ENCODE measurements at places on chromosomes 12 and 14. TPM values are rescaled to one million over a fixed set of nuclear protein-coding genes. Genes with fewer than 3 reads are reported as not detected.
A peak's percentile ranks its signal among the peaks of the same experiment; 100 is the strongest.

- DNase-seq, result no peak
Observed at GRCh38 chr12:11446372-11446771, 51.0 kb upstream of the PRB2 start.

Gene PLEK2
- total RNA-seq, result 0.39 TPM

DNA sequence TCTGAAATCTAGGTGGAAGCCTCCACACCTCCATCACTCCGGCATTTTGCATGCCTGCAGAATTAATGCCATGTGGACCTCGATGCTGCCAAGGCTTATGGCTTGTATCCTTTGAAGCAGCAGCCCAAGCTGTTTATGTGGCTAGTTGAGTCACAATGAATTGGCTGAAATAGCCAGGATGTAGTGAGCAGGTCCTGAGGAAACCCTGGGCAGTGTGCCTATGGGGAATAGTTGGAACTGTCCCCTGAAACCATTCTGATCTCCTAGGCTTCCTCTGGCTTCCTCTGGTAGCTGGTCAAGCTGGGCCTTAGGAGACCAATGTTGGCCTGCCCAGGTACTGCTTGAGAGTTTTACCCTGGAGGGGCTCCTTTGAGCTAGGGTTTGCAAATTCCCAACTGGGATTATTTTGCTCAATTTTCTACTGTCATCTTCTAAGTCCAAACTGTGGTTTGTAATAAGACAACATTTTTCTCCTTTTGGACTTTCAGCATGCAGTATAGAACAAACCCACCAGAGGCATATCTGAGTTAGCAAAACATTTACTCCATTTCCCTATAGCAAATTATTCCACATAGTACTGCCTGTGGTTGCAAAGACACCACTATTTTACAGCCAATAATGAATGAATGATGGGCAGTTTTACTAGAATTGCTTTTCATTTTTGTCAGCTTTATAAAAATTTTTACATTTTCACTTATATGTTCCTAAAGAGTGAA lies 85.1 kb upstream of the AMIGO2 start:
- DNase-seq, result no peak

- no peak for DNase-seq
Observed at GRCh38 chr14:55340482-55340881, 69.3 kb downstream of the FBXO34 start.

DNA sequence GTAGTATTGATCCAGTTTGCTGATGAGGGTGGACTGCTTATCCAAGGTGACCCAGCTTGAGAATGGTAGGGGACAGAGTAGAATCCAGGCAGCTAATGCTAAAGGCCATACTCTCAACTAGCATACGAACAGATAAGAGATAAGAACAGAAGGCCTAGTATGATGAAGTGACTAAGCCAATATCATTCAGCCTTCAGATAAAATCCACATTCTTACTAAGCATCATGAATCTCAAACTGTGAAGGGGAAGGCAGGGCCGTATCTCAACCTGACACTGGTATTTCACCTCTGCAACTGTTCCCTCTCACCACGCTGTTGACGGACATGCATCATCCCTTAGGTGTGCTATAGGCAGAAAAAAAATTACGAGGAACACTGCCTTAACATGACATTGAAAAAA lies 8.1 kb upstream of the CKAP4 start:
- DNase-seq, result no peak

- DNase-seq, result peak; percentile 98
Observed at GRCh38 chr12:49069507-49070346, at the start of gene RHEBL1. RHEBL1 (minus strand) TSS chr12:49069979; CDS start chr12:49069785, 194 bp downstream.

GRCh38 chr14:45258073-45258472 lies 5.1 kb upstream of the MIS18BP1 start:
- DNase-seq, result no peak

DNA sequence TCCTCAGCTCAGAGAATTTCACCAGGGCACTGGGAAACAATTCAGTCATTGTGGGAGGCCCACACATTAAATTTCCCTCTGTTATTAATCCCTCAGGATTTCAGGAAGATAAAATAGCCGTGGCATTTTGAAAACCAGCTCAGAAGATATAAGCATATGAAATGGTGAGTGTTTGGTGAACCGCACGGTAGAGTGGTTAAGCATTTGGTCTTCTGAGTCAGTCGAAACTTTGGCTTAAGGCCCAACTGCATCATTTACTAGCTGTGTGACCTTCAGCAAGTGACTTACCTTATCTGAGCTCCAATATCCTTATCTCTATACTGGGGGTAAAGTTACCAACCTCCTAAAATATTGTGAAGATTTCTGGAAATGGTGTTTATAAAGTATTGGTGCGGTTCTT lies 5.2 kb upstream of the VRK1 start:
- DNase-seq, result no peak

DNA sequence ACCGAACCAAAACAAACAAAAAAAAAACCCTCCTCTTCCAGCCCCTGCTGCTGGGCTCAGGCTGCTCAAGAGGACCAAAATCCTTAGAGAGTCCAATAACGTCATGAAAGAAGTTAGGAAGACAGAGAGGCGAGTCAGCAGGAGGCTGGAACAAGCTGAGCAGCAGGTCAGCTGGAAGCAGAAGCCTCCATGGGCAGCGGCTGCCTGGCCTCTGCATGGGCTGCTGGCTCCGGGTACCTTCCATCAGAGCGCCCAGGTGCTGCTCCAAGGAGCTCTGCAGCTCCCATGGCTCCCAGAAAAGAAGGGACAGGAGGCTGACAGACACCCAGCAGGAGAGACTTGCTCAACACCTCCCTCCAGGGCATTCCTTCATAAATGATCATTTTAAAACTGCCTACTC lies 3.2 kb upstream of the KRT2 start:
- DNase-seq, result no peak

Gene DPPA3
- total RNA-seq, result not detected

DNA sequence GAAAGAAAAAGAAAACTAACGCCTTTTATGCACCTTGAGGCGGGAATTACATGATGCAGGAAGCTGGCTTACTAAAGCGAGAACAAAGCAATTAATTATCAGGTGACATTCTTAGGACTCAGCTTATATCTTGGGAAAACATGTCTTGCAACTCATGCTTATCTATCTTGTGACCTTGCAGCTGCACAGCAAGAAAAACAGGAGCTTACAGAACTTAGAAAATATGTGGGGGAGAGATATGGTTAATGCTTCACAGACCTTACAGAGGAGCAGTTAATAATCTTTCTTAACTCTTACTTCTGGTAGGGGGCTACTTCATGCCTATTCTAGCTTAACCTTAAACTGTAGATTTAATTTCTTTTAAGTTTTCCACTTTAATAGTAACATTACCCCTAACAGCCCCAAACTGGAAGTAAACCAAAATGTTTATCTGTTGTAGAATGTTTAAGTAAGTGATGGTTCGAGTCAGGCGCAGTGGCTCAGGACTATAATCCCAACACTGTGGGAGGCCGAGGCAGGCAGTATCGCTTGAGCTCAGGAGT lies 13.2 kb upstream of the OR11G2 start:
- no peak for DNase-seq

GRCh38 chr12:23559268-23559753 lies 390.2 kb downstream of the SOX5 start:
- no peak for DNase-seq

Gene KRT79
- total RNA-seq, result not detected

Gene TAS2R50
- 2.2 TPM for total RNA-seq

- no peak for DNase-seq
Observed at GRCh38 chr12:49961111-49961922, at the start of gene AQP5. AQP5 (plus strand) TSS chr12:49961872; CDS start chr12:49962018, 146 bp downstream.

Gene FLVCR2
- 86.1 TPM for total RNA-seq

DNA sequence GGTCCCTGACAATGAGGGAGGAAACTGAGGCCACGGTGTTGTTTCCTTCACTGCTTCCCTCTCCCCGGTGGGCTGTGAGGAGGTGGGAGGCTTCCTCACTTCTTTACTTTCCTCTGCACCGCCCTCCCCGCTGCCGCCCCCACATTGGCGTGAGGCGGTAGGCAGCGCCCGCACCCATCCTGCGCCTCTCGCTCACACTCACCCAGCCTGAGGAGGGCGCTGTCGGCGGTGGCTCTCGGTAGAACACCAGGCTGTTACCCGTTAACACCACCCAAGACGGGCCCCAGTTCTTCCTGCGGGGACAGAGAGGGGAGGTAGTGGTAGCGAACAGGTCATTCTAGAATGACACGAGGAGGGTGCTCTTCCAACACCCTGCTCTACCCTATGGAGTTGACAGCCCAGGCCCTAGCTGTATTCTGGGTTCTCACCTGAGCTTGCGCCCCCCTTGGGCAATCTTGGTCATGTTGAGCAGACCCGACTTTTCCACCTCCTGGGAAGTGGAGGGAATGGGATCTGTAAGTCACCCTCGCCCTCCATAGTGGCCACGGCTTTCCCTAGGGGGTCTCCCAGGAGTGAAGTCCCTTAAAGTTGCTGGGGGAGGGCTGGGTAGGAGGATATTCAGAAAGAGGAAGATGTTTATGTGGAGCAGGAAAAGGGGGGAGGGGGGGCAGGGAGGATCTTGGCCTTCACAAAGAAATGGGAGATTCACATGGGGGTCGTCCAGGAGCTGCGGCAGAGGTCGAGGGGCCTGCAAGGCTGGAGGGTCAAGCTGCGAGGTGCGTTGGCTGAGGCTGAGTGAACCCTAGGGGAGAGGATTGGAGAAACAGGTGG lies 3.3 kb downstream of the ARHGAP9 start:
- no peak for DNase-seq

GRCh38 chr12:51954561-51955361 lies 3.3 kb downstream of the ACVR1B start:
- no peak for DNase-seq

DNA sequence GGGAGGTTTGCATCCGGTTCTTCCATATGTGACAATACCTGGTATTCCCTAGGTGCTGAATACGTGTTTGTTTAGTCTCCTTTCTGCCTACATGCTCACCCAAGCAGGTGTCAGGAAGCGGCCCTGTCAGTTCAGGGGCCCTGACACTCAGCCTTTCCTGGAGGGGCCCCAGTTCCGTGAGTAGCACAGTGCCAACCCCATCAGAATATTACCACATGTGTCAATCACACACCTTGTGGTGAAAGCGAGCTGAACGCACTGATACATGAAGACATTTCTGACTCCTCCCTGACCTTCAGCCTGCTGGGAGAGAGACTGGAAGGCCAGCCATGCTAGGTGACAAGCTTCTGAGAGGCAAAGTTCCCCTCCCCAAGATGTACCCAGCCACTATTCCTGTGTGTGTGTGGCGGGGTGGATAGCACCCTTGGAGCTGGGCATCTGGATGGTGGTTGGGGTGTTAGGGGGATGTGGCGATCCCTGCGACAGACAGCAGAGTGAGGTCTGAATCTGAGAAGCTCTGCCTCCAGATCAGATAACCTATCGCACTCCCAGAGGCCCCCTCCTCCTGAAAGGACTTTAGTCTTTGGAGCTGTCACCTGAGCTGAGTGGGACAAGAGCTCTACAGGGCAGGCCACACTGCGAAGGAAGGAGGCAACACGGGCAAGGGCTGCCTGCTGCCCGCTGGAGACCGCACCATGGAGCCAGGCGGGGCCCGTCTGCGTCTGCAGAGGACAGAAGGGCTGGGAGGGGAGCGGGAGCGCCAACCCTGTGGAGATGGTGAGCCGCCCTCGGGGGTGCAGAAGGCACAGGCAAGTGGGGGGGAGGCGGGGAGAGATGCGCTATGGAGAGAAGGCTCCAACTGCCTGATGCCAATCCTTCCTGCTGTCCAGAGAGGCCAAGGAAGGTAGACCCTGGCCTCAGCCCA lies at the start of gene SOAT2:
TSS of gene SOAT2 (plus strand) at position 604 of the 925 bp plus-strand sequence. CDS start at position 696, 92 bp downstream.
- DNase-seq, result no peak

GRCh38 chr14:62694075-62694474 lies 351.2 kb downstream of the KCNH5 start:
- no peak for DNase-seq

Gene SLC41A2
- total RNA-seq, result 26.1 TPM

DNA sequence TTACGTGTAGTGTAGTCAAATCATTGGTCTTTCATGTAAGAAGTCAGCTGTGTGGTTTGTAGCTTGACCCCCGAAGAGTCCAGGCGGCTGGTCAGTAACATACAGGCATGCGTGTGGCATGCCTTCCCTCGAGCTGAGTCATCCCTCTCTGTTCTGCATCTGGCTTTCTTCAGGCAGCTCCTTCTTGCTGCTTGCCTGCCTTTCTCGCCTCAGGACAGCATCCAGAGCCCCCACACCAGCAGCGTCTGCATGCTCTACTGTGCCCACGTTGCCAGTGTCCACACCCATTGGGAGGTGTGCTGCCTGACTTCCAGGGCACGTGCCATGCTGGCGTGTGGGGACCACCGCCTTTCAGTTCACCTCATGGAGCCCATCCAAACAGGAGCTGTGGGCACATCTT lies 96.8 kb downstream of the EP400 start:
- DNase-seq, result no peak

Gene KRT6C
- not detected for total RNA-seq

DNA sequence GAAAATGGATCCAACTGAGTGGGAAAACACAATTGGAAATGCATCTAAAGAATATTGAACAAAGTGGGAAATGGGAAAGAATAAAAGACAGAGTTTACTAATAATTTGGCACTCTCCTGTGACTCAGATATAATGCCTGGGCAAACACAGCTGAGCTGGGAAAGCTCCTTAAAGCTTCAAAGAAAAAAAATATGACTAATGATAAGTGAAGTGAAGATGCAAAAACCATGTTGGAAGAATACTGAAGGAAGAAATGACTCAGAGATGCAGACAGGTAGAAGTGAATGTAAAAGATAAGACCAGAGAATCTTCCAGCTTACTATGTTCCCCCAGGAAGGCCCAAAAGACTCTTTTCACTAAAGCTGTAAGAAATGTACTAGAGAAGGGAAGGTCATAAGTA lies 62.4 kb upstream of the FOXG1 start:
- no peak for DNase-seq

- no peak for DNase-seq
Observed at GRCh38 chr12:1357171-1357570, 237.2 kb downstream of the FBXL14 start.

DNA sequence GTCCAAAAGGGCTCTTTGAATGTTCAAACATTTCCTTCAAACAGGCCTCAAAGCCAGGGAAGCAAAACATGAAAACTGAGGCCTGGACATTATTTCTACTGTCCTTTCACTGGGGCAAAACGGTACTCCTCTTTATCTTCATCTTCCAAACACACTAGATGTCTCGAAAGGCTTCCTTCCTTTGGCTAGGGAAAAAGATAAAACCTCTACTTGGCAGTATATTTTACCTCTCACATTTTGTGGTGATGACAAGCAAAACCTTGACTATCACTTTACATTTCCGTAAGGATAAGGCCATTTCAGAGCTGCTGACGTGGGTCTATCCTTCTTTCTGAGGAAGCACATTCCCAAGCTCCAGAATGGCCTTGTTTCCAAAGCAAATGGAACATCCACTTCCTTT lies 9.9 kb downstream of the STAB2 start:
- no peak for DNase-seq

GRCh38 chr12:31301311-31301710 lies 24.6 kb downstream of the SINHCAF start:
- DNase-seq, result no peak

Gene OAS2
- 28.4 TPM for total RNA-seq

- no peak for DNase-seq
Observed at GRCh38 chr12:108090932-108091678, 38.0 kb upstream of the WSCD2 start.

DNA sequence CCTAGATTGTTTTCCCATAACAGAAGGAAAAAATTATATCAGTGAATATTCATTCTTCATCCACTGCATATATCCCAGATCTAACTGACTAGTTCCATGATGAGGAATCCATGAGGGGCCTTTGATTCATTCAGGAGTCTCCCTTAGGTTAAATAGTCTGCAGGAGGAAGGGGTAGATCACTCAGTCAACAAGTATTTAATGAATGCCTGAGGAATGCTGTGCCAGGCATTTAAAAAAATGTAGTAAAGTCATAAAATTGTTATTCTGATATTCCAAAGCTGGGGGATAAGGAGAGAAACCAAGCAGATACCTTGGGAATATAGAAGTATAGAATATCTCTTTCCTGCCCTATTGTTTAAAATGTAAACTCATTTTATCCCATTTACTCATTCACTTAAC lies 216.2 kb upstream of the CAND1 start:
- DNase-seq, result no peak

- DNase-seq, result peak; percentile 80
Observed at GRCh38 chr14:92649934-92650545, 98.4 kb downstream of the LGMN start.

All from tibial nerve (tissue), 4 donors.